C1 segment of cervical spinal cord (tissue), 14 donors: ENCODE measurements at places on chromosomes 3 and 15.

- DNase-seq = no peak
These were observed 122.6 kb downstream of the ITPR1 start for GRCh38 chr3:4615750-4616149.

DNA sequence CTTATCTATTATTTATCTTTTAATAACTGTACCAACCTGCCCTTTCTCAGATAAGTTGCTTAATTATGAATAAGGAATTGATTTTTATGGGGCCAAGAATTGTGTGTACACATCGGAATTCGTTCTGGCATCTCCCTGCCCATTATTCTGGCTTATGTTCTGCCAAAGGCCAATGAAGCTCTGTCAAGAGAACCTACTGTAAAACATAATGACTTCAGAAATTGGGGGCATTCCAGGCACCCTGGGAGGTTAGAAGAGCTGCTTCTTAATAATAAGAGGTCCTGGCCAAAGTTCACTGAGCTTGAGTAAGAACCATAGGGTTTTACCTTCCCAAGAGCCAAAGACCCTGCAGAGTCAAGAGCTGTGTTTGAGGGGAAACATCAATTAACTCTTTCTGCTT, 261.7 kb downstream of the SLC9A9 start:
- no peak for DNase-seq

GRCh38 chr3:159948429-159949144, 40.0 kb upstream of the IL12A start:
- DNase-seq = no peak

DNA sequence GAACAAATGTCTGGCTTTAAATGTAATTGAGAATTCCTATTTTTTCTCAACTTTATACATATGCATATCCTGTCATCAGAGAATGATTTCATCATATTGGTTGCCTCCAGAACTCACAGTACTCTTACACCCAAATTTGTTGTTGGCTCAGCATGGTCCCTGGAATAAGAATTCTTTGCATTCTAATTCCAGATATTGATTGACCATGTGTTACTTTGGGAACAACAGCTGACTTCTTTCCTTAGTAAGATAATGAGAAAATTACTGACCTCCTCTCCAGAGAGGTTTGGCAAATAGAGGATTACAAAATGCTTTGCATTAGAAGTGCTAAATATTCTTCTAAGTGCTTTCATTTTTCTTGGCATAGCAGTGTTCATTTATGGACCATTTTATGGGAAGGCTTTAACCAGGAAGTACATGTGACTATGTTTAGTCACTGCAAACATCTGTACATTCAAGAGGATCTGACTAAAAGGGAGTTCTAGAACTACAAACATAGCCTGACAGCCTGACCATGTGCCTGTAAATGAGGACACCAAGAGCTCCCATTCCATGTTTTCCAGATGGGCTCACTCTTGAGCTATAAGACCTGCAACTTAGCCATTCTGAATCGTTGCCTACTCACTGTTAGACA, 391.6 kb upstream of the DPPA4 start:
- no peak for DNase-seq

DNA sequence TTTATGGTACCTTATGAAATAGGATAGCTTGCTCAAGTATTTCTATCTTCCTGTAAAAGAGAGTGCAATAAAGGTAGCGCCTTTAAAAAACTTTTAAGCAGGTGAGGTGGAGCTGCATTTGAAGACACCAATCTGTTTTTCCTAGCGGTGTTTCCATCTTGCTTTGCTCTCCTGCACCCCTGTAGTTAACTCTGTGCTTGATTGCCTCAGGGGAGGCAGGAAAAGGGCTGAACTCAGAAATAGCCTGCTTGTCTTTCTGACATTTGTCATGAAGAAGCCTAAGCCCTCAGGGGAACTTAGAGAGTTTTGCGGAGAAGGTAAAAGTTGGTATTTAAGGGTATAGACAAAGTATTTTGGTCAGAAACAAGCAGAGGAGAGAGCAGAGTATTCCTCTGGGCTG, 63.0 kb upstream of the TPRG1 start:
- DNase-seq = no peak

- no peak for DNase-seq
These were observed 34.1 kb downstream of the SHC4 start for GRCh38 chr15:48929661-48930060.

GRCh38 chr3:126530171-126531050, 6.5 kb downstream of the CHST13 start:
- no peak for DNase-seq

DNA sequence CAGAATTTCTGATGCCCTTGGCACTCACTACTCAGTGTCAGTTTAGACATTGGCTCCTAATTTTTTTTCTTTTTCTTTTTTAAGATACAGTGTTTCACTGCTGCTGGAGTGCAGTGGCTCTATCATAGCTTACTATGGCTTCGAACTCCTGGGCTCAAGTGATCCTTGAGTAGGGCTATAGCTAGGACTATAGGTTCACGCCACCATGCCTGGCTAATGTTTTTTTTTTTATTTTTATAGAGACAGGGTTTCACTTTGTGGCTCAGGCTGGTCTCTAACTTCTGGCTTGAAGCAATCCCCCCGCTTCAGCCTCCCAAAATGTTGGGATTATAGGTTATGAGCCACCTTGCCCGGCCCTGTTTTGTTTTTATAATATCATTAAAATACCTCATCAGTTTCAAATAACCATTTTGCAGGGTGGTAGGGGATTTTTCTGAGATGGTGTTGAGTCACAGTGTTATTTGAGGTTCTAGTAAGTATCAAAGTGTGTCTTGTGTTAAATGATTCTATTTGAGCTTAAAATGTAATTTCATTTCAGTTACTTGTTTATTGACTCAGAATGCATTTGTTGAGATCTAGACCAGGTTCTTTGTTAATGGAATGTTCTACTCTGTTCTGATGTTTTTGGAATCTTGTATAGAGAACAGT, 7.0 kb downstream of the FNDC3B start:
- no peak for DNase-seq

GRCh38 chr3:155024006-155024638, 56.0 kb upstream of the MME start:
- no peak for DNase-seq

DNA sequence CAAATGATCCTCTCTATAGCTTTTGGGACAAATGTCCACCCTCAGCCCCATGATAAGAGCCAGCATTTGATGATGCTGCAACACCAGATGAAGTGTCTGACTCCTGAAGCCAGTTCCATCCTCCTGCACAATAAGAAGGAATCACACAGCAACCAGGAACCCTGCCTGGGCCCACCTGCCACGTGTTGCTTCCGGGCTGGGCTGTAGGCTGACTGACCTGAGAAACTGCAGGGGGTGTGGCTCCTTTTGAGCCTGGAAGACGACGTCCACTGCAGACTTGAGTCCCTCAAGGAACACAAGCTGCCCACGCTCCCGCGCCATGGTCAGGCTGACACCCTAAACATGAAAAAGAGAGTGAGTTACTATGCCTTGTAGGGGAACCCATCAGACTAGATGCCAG, 9.4 kb downstream of the ELP6 start:
- DNase-seq = no peak

- no peak for DNase-seq
These were observed 575 bp downstream of the LEO1 start for GRCh38 chr15:51971032-51971374.

GRCh38 chr15:91271565-91272153, 171.6 kb downstream of the SV2B start:
- DNase-seq = no peak

DNA sequence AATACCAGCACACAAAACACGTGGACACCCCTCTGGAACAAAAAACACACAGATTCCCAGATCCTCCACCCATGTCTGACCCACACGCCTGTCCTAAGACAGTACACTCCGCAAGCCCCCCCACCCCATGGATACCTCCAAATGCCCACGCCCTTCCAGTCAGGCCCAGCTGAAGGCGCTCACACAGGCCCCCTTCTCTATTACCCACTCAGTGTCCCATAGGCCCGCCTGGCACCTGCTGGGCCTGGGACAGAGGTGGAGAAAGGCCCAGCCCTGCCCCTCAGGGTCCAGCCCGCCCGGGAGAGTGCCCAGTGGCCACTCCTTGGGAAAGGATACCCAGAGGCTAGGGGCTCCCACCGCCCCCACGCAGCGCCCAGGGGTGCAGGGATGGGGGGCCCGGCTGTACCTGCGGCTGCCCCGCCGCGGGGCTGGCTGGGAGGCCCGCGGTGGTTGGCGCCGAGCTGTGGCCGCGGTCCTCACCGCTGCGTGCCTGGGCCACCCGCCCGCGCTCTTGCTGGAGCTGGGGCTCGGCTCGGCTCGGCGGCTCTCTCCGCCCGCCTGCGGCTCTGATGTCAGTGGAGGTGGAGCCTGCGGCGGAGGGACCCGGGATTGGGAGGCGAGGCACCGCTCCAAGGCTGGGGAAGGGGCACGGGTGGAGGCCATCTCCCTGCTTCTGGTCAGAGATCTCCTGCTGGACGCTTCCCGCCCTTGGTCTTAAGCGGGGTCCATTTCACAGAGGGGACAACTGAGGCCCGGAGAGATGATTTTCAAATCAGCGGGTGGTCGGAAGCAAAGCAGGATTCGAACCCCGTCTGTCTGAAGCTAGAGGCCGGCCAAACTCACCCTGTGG, at the start of gene CAMK1:
Gene CAMK1 (minus strand): TSS at position 522 of the 850 bp plus-strand sequence. CDS start 2,198 bp downstream, outside the sequence.
- peak; percentile 55 for DNase-seq

- no peak for DNase-seq
These were observed 139.5 kb downstream of the MAGI1 start for GRCh38 chr3:65899226-65899625.

DNA sequence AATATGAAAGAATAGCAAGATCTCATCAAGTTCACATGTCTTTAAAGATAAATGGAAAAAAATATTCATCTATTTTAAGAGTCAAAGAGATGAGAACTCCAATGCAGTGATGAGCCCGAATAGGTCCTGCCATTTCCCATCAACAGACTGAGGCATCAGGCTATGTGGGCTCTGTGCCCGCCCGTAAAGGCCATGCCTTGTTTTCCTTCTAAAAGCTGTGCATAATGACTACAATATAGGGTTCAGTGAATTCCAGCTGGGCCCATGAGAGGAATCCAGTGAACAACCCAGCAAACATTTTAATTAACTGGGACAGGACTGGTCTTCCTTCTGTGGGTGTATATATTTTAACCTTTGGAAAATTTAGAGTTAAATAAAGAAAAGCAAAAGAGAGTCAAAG, 44.6 kb downstream of the RASGRP1 start:
- peak; percentile 37 for DNase-seq

DNA sequence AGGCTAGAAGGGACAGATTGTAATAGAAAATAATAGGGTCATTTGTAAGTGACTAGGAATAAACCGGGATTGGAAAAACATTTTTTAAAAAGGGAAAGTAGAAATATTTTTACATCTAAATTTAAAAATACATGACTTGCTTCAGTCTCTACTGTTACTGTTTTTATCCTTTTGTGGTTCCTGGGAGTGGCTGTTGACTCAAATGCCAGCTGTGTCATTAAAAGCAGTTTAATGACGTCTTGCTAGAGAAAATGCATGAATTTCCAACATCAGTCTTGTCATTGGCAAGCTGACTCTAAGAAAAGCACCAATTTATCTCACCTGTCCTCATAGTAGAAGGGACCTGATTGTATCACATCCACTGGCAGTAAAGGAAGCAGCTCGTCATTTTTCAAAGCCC, 16.7 kb upstream of the LCMT2 start:
- DNase-seq = no peak

DNA sequence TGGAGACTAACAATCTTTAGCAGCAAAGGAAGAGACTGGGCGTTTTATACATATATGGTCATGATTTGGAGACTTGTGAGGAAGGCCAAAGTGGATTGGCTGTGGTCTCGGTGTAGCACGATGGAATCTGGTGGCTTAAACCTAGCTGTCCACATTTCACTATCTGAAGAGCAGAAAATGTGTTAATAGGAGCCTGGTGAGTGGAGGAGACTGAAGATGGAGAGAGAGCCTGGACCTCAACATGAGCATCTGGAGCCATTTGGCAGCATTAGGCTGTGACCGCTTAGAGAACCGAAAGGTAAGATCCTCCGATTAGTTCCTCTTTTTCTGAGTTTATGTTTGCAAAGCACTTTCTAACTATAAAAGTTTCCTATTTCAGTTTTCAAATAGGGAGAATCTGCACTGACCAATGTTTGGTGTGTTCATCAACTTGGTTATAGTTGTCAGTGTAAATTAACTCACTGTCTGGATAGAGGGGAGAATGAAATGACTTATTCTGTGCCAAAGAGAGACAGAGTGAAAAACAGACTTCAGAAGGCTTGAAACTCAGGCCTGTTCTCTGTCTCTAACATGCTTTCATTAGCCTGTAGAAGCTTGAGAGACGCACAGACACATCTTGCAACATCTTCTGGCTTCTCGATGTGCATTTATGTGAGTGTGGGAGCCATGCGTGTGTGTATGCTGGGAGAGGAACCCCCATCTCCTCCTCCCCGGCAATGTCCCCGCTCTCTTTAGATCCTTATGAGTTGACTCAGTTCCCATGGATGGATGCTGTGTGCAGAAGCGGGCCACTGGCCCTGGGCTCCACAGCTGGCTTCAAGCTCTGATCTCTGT, 244.7 kb upstream of the TBL1XR1 start:
- DNase-seq = no peak

DNA sequence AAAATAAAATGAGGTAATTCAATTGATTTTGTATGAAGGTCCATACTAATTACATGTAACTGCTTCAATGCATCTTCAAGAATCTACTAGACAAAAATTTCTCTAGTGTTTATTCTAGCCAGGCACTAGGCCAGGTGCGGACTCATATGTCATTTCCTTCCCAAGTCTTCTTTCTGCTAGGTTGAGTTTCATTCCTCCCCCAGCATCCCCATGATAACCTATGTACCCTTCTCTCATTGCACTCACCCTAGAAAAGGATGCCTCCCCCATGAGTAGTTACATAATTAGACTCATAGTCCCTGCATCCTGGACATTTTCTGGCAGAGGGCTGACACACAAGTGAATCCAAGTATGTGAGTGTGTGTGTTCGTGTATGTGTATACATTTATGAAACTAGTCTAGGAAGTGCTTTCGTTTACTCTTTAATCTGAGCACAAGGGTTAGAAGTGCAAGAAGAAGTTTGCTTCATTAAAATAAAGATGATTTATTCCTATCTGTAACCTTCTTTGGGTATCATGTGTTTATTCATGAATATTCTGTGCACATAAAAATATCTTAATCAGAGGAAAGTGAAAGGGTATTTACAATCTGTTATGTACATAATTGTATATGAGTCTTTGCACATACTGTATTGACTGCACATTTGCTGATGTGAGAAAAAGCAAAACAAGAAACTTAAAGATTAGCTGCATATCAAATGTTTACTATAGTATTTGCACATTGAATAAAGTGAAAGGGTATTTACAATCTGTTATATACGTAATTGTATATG, 585.6 kb upstream of the ZNF717 start:
- DNase-seq = no peak

DNA sequence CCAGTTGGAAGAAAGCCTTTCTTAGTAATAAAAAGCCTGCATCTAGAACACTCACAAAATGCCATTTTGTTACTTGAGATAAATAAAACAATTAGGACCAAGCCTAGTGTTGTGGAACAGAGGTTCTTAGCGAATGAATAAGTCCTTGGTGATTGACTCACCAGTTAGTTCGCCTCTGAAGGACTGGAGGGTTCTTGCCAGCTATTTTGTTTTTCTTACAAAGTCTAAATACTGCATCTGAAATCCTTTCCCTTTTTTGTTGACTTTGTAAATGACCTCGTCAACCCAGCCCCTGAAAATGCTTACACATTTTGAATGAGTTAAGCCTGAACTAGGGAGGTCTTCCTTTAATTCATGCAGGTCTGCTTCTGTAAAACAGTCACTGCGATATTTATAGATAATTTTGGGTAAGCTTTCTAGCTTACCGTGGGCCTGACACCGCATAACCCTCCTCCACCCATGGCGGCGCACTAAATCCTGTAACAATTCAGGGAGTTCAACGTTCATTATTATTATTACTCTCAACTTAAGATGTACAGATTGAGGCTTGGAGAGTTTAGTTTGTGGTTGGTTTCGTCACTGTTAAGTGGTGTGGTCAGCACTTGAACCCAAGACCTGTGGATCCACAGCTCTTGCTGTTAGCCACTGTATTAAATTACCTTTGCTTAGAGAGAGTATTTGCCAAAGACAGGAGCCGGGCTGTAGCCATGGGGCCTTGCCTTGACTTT, 45.0 kb upstream of the SACM1L start:
- DNase-seq = no peak
